ENCODE measurements at places on chromosomes 6 and 20. TPM values are rescaled to one million over a fixed set of nuclear protein-coding genes. Genes with fewer than 3 reads are reported as not detected.

DNA sequence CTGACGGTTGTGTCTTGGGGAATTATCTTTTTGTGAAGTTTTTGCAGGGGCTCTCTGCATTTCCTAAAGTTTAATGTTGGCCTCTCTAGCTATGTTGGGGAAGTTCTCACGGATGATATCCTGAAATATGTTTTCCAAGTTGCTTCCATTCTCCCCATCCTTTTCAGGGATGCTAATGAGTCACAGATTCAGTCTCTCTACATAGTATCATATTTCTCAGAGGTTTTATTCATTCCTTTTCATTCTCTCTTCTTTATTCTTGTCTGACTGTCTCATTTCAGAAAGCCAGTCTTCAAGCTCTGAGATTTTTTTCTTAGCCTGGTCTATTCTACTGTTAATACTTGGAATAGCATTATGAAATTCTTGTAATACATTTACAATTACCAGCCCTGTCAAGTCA, 61.3 kb downstream of the UNC5CL start:
- H3K27me3 ChIP-seq = peaks cover 5% of the 10 kb centered on the region
- no peaks in the 10 kb centered on the region for H3K4me1 ChIP-seq
- H3K4me3 ChIP-seq = no peak overlapping the region
- DNase-seq = no peak

GRCh38 chr20:51511861-51512619, 30.5 kb downstream of the NFATC2 start:
- H3K27me3 ChIP-seq = no peaks in the 10 kb centered on the region
- peaks cover 70% of the 10 kb centered on the region for H3K4me1 ChIP-seq
- H3K27ac ChIP-seq = no peak overlapping the region
- H3K36me3 ChIP-seq = peaks cover 41% of the 10 kb centered on the region
- no peak for DNase-seq

DNA sequence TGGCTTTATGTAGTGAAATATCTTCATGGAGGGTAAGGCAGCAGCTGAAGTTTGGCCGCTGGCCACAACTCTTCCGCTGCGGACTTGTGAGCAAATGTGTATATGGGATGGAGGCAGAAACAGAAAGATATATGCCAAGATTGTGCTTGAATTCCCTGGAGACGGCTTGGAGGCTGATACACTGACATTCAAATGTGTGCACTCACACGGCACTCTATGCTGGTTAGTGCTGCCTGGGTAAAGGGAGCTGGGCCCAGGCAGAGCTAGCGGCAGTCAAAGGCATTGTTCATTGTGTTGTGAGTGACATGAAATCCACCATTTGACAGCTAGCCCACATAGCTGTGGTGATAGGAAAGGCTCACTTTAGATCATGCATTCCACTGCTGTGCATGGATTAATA, 202.7 kb downstream of the CLIC5 start:
- H3K27ac ChIP-seq = no peak overlapping the region
- H3K4me3 ChIP-seq = no peak overlapping the region
- DNase-seq = no peak
- H3K4me1 ChIP-seq = no peaks in the 10 kb centered on the region
- H3K27me3 ChIP-seq = no peaks in the 10 kb centered on the region
- H3K36me3 ChIP-seq = no peaks in the 10 kb centered on the region

DNA sequence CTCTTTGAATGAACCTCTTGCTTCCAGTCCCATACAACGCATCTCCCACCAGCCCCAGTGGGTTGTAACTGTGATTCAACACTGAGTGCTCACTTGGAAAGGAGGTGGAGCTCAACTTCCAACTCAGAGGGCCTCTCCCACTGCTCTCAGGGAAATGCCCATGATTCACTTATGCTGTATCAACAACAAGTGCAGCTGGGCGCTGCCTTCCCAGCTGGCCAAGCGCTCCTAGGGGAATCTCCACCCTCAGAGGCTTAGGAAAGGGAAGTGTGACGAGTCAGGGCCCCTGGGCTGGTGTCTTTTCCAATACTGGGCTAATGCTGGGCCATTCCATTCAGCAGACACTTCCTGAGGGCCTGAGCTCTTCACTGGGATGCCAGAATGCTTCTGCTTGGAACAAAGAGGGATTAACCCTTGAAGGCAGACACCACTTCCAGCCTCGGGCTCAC, 8.1 kb upstream of the OCSTAMP start:
- H3K4me3 ChIP-seq = no peak overlapping the region
- no peaks in the 10 kb centered on the region for H3K36me3 ChIP-seq
- no peak for DNase-seq
- H3K27me3 ChIP-seq = no peaks in the 10 kb centered on the region
- H3K27ac ChIP-seq = no peak overlapping the region
- H3K4me1 ChIP-seq = peaks cover 5% of the 10 kb centered on the region

DNA sequence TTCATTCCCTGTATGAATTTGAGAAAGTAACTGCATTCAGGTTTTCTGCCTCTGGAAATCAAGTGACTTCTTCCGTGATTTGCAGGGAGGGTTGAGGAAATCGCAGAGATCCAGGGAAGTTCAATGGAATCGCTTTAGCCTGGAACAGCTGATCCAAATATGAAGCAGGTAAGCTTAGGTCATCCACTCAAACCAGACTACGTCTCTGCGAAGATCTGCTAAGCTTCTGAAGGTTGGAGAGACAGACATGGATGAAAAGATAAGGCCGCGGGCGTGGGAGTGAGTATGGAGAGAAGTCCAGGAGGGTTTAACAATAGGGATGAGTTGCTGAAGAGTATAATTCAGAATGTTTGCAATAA, 34.2 kb upstream of the BTN3A2 start:
- no peak for DNase-seq
- H3K4me3 ChIP-seq = peak overlapping the region; percentile 51
- no peaks in the 10 kb centered on the region for H3K36me3 ChIP-seq
- H3K4me1 ChIP-seq = peaks cover 29% of the 10 kb centered on the region

MYLK2 gene
- total RNA-seq = 0.24 TPM

MAS1 gene
- not detected for total RNA-seq

APMAP gene
- total RNA-seq = 82.5 TPM

XKR7 gene
- not detected for total RNA-seq

SIGLEC1 gene
- 0.18 TPM for total RNA-seq
